Activated naive CD8-positive, alpha-beta T cell treated with anti-CD3 and anti-CD28 coated beads, Interleukin-2, amount 10 ng/mL, durations not matched to agents 7 days and 5 days (primary cell): ENCODE measurements at places on chromosomes 3 and 15. TPM values are rescaled to one million over a fixed set of nuclear protein-coding genes. Genes with fewer than 3 reads are reported as not detected.

The PLA2G4D gene
- total RNA-seq: not detected

The NEIL1 gene
- total RNA-seq: 8.6 TPM

The PTPN9 gene
- total RNA-seq: 35.8 TPM

DNA sequence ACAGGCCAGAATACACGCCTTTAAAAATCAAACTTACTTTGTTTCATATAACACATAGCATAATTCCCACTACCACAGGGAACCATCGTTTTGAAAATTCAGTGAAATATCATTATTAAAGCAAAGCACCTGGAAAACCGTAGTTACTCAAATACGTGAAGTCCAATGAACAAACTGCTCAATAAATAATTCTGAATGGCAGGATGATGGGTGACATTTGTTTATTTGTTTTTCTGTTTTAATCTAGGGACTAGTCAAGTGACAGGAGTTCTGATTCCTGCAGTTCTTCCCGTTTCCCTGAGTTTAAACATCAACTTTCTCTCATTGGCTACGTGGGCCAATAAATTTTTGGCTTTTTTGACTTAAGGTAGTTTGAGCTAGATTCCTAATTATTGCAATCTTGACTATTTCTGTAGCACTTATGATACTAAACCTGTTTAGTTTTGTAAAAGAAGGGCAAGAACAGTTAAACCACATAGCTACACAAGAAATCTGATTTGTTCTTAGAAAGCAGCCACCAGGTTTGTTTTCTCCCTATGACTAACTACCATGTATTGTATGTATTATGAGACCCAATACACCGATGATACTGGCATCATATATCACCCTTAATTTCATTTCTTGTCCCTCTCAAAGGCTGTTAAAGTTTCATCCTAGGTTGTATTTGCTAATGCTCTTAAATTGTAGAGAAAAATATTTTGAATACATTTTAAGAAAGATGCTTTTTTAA, 411.2 kb downstream of the SHQ1 start:
- H3K4me3 ChIP-seq: no peak overlapping the region
- no peaks in the 10 kb centered on the region for H3K27me3 ChIP-seq
- DNase-seq: no peak
- peaks cover 48% of the 10 kb centered on the region for H3K36me3 ChIP-seq

DNA sequence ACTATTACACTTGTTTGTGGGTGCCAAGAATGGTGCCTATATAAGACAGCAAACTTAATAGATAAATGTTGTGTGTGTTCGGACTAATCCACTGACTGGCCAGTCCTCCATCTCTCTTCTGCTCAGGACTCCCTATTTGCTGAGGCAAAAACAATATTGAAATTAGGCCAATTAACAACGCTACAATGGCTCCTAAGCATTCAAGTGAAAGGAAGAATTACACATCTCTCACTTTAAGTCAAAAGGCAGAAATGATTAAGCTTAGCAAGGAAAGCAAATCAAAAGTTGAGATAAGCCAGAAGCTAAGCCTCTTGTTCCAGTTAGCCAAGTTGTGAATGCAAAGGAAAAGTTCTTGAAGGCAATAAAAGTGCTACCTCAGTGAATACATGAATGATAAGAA, 126.9 kb downstream of the CCNL1 start:
- peaks cover 2% of the 10 kb centered on the region for H3K4me1 ChIP-seq
- no peaks in the 10 kb centered on the region for H3K36me3 ChIP-seq
- no peak for DNase-seq
- H3K27ac ChIP-seq: no peak overlapping the region

DNA sequence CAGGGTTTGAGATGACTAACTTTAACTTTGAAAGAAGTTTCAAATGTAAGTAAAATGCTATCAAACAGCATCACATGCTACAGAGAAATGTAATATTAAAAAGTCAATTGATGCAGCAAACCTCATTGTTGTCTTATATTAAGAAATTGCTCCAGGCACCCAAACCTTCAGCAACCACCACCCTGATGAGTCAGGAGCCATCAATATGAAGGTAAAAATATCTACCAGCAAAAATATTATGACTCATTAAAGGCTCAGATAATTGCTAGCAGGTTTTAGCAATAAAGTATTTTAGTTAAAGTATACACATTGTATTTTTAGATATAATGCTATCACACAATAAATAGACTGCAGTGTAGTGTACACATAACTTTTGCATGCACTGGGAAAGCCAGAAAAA, 746.3 kb downstream of the ZPLD1 start:
- H3K36me3 ChIP-seq: no peaks in the 10 kb centered on the region
- no peaks in the 10 kb centered on the region for H3K27me3 ChIP-seq
- H3K4me3 ChIP-seq: no peak overlapping the region
- no peak overlapping the region for H3K27ac ChIP-seq
- no peaks in the 10 kb centered on the region for H3K4me1 ChIP-seq

GRCh38 chr15:93141371-93141794, 52.4 kb upstream of the RGMA start:
- peak; percentile 38 for DNase-seq
- H3K4me1 ChIP-seq: peaks cover 9% of the 10 kb centered on the region
- no peak overlapping the region for H3K27ac ChIP-seq
- peak overlapping the region; percentile 53 for H3K4me3 ChIP-seq
- peaks cover 10% of the 10 kb centered on the region for H3K27me3 ChIP-seq

DNA sequence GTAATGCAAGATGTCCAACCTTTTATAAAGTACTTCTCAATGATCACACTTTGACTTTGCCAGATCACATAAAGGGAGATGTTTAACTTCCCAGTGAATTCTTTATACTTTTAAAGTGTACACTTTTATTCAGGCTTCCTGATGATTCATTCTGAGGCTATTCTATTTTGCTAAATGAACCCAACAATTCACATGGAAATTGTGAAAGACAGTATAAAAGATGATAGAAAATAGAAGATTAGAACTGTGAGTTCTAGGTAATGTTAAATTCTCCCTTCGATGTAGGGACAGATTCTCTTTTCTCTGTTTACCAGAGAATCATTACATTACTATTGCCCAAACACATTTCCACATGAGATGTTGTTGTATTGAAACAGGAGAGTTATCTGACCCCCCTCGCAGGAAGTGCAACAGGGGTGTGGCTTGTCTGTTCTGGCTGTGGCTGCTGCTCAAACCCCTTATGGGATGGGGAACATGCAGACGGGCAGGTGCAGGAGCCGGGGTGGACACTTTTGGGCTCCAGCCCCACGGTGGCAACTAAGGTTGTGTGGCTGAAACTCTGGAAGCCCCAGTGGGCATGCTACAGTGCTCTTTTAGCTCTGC, 131.3 kb upstream of the LRTM1 start:
- H3K4me1 ChIP-seq: no peaks in the 10 kb centered on the region
- H3K27ac ChIP-seq: no peak overlapping the region
- no peak overlapping the region for H3K4me3 ChIP-seq
- H3K27me3 ChIP-seq: no peaks in the 10 kb centered on the region
- no peak for DNase-seq
- H3K36me3 ChIP-seq: no peaks in the 10 kb centered on the region

- no peaks in the 10 kb centered on the region for H3K36me3 ChIP-seq
- peaks cover 7% of the 10 kb centered on the region for H3K27me3 ChIP-seq
- H3K4me1 ChIP-seq: peaks cover 7% of the 10 kb centered on the region
- no peak overlapping the region for H3K4me3 ChIP-seq
- no peak for DNase-seq
Observed at GRCh38 chr3:136068708-136069107, 103.2 kb downstream of the PPP2R3A start.

GRCh38 chr3:134375582-134376384, 1.5 kb upstream of the AMOTL2 start:
- peaks cover 62% of the 10 kb centered on the region for H3K27me3 ChIP-seq
- H3K4me1 ChIP-seq: peaks cover 8% of the 10 kb centered on the region
- DNase-seq: no peak
- peak overlapping the region; percentile 18 for H3K4me3 ChIP-seq
- no peaks in the 10 kb centered on the region for H3K36me3 ChIP-seq

DNA sequence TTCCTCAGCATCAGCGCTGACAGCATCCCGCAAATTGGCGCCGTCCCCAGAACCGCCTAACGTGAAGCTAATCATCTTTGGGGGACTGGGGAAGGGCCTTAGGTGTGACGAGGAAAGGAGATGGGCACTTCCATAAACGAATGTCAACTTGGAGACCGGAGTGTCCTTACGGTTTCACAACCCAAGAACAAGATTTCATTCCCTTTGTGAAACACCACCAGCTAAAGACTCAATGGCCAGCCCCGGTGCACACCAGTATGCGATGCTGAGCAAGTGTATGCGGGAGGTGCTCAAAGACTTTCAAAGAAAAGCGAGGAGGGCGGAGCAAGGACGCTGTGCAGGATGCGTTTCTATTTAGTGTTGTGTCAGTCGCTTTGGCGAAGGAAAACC, 759 bp upstream of the TTBK2 start:
- H3K4me3 ChIP-seq: peak overlapping the region; percentile 99
- DNase-seq: peak; percentile 56
- peaks cover 25% of the 10 kb centered on the region for H3K4me1 ChIP-seq
- peak overlapping the region; percentile 94 for H3K27ac ChIP-seq
- H3K27me3 ChIP-seq: peaks cover 5% of the 10 kb centered on the region

DNA sequence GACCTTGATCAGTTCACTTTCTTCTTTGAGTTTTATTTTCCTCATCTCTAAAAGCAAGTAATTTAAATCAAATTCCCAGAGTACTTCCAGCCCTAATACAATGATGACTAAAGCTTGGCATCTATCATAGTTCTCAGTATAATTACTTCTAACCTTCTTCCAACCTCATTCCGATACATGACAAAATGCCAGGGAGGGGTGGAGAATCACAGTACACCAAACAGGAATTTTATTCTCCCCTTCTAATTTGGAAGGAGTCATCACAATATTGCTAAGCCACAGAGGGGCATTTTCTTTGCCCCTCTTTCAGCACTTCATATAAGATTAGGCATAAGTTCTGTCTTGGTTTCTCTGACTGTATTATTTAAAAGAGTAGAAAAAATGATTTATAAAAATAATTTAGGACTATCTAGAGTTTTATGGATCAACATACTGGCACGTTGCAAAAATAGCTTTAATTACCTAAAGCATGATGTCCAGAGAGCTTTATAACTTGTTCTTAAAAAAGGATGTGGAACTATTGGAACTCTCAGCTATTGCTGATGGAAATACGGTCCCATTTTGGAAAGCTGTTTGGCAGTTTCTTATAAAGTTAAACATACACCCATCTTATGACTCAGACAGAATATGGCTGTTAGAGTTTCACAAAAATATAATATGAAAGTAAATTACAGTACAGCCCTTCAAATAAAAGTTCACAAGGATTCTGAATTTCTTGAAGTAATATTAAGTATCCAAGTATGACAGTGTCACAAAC, 86.9 kb upstream of the UBE2E2 start:
- peaks cover 3% of the 10 kb centered on the region for H3K27me3 ChIP-seq
- H3K36me3 ChIP-seq: no peaks in the 10 kb centered on the region
- no peak overlapping the region for H3K4me3 ChIP-seq
- DNase-seq: no peak
- H3K27ac ChIP-seq: no peak overlapping the region

GRCh38 chr3:159882367-159882766, 106.3 kb upstream of the IL12A start:
- H3K4me3 ChIP-seq: no peak overlapping the region
- H3K36me3 ChIP-seq: no peaks in the 10 kb centered on the region
- no peak overlapping the region for H3K27ac ChIP-seq
- no peaks in the 10 kb centered on the region for H3K4me1 ChIP-seq

- H3K36me3 ChIP-seq: no peaks in the 10 kb centered on the region
- no peak overlapping the region for H3K4me3 ChIP-seq
- H3K4me1 ChIP-seq: no peaks in the 10 kb centered on the region
- peaks cover 31% of the 10 kb centered on the region for H3K27me3 ChIP-seq
- no peak overlapping the region for H3K27ac ChIP-seq
- no peak for DNase-seq
Observed at GRCh38 chr15:39099524-39099923, 481.4 kb upstream of the THBS1 start.

GRCh38 chr3:188134856-188135255, 19.1 kb upstream of the LPP start:
- no peak overlapping the region for H3K27ac ChIP-seq
- no peak overlapping the region for H3K4me3 ChIP-seq
- no peaks in the 10 kb centered on the region for H3K27me3 ChIP-seq
- no peak for DNase-seq

DNA sequence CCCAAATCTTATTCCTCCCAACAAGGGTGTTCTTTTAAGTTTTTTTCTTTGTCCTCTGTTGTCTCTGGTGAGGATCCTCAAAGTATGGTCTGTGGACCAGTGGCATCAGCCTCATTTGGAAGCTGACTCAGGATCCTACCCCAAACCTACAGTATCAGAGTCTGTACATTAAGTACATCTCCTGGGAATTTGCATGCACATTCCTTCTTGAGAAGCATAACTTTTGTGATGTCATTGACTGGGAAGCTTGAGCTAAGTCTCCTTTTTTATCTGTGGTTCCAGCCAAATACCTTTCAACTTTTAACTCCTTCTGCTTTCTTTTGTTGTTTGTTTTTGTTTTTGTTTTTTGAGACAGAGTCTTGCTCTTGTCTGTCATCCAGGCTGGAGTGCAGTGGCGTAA, 40.5 kb downstream of the ARMC8 start:
- H3K36me3 ChIP-seq: peaks cover 36% of the 10 kb centered on the region
- H3K4me1 ChIP-seq: peaks cover 6% of the 10 kb centered on the region
- H3K27ac ChIP-seq: no peak overlapping the region
- H3K4me3 ChIP-seq: no peak overlapping the region

- no peaks in the 10 kb centered on the region for H3K4me1 ChIP-seq
- DNase-seq: no peak
- no peak overlapping the region for H3K27ac ChIP-seq
Observed at GRCh38 chr15:70196372-70197316, 98.9 kb upstream of the TLE3 start.

DNA sequence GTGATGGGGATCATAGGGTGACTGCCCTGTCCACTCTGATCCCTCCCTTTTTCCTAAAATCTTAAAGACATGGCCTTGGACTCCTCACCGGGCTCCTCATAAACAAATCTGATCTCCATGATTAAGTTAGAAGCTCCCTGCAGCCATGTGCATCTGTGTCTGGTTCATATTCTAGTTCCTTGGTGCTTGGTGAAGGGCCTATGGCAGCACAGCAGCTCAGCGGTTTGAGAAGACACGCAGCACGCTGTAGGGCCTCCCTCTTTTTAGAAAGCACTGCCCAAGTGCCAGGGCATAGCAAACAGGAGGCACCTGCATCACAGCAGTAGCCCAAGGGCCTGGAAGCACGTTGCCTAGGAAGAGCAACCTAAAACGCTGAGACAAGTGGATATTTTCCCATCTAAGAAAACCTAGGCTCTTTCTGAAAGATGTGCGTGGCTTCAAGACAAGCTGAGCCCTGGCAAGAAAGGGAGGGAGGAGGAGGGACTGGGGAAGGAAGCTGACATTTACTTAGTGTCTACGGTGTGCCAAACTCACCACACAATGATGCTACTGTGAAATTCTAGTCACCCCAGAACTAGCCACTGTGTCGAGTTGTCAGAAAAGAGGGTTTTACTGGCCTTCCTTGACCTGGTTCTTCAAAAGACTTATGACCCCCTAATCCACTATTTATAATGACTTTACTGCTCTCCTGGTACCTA, 14.9 kb upstream of the ULK3 start:
- H3K4me1 ChIP-seq: peaks cover 34% of the 10 kb centered on the region
- no peak for DNase-seq
- peaks cover 9% of the 10 kb centered on the region for H3K36me3 ChIP-seq
- peak overlapping the region; percentile 41 for H3K4me3 ChIP-seq
- no peaks in the 10 kb centered on the region for H3K27me3 ChIP-seq
